A673 (cell line): ENCODE measurements at places on chromosomes 7 and 10.

- DNase-seq: no peak
Observed at GRCh38 chr10:31098046-31098445, 66.4 kb upstream of the ZNF438 start.

- peak; percentile 78 for DNase-seq
Observed at GRCh38 chr7:28955718-28956607, 2.2 kb downstream of the TRIL start.

DNA sequence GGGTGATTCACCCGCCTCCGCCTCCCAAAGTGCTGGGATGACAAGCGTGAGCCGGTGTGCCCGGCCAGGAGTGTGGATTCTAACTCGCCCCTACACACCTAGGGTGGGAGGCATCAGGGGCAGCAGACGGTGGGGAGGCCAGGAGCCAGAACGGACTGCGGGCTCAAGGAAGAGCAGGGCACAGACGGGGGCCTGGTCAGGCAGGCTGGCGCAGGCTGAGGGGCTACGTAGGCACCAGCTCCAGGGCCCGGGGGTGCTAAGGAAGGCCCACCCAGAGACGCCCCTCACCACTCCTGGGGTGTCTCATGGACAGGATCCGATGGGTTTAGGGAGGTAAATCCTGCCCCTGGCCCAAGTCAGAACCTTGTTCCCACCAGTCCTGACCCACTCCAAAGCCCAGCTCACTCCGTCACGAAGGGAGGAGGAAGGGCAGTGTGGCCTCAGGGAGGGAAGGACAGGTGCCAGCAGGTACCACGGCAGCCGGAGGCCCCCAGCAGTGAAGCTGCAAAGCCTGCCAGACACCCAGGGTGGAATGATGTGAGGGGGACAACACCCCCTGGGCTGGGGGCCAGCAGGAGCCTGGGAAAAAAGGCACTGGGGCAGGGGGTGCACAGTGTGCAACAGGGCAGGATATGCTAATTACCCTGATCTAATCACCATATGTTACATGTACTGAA is 251.4 kb downstream of the MAD1L1 start:
- no peak for DNase-seq

DNA sequence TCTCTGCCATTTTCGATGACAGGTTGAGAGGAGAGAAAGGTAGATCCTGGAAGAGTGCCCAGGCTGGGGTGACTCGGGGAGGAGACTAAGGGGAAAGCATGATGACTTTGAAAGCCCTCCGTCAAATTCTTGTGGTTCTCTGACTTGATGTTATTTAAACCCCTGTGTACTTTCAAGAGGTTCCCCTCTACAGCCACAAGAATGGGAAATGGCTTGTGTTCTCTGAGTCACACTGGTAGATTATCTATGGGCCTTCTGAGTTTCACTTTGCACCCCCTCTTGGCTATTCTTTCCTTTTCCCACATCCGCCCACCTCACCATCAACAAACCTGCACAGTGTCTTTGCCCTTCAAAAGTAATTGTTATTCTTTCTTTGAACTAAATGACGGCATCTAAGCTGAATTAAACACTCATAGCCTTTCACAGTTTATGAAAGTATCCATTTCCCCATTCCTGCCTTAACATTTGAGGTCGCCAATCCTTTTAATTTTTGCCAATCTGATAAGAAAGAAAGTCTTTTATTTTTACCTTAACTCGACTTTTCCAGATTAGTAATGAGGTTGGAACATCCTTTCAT is 24.1 kb downstream of the PRF1 start:
- DNase-seq: no peak

- DNase-seq: no peak
Observed at GRCh38 chr7:74452748-74453321, 871 bp upstream of the GTF2IRD1 start.

DNA sequence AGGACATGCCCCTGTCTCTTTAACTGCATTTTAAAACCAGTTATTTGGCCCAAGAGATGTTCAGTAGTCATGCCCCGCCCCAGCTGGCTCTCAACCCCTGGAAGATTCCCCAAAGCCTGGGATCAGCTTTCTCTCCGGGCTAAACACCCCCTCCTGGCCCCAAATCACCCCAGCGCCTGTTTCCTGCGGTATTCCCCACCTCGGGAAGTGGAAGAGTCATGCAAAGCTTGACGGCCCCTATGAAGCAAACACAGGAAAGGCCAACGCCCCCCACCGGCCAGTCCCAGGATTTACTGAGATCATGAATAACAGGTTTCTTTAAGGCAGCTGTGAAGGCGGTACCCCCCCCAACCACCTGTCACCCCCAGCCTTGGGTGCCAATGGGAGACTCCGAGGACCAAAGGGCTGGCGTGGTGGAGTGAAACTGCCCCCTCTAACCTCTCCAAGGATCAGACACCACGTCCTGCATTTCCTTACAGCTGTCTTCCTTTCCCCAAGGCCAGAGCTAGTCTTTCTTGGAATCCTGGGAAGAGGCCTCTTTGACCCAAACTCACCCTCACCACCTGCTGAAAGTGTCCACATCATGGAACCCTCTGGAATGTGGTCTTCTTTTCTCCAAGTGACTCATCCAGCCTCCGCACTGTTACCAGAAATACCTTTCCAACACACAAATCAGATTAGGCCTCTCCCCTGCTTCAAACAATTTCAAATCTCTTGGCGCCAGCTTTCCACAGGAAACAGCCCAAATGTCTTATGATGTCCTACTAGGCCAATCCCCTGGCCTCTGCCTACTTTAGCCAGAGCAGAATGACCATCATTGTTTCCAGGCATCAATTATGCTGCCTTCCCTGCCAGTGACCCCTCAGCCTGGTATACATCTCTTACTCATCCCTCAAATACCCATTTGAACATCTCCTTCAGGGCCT is 301.5 kb downstream of the ZEB1 start:
- DNase-seq: no peak
